ENCODE measurements at places on chromosomes 6 and 20.
A peak's percentile ranks its signal among the peaks of the same experiment; 100 is the strongest.

- no peak for DNase-seq
These were observed 314.3 kb upstream of the NT5E start for GRCh38 chr6:85135376-85136094.

- DNase-seq: no peak
These were observed 135.6 kb downstream of the MMS22L start for GRCh38 chr6:97147421-97147820.

GRCh38 chr20:45017281-45017680 is 51.0 kb downstream of the STK4 start:
- DNase-seq: no peak

DNA sequence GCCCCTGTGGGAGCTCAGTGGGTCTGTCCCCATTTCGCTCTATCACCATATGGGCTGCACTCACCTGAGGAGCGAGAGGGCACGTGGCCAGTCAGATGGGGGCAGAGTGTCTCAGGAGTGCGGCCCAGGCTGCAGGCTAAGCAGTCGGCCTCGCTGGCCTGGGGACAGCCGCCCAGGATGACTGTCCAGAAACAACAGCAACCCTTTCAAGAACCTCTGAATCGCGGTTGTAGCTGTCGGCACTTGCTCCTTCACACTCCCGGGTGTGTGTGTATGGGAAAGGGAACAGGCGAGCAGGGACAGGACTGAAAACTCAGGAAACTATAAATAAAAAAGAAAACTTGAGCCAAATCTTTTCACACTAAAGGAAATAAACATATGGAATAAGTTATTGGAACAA is 63.1 kb downstream of the TFAP2A start:
- DNase-seq: no peak

- no peak for DNase-seq
These were observed 22.5 kb downstream of the PREX1 start for GRCh38 chr20:48805286-48805685.

DNA sequence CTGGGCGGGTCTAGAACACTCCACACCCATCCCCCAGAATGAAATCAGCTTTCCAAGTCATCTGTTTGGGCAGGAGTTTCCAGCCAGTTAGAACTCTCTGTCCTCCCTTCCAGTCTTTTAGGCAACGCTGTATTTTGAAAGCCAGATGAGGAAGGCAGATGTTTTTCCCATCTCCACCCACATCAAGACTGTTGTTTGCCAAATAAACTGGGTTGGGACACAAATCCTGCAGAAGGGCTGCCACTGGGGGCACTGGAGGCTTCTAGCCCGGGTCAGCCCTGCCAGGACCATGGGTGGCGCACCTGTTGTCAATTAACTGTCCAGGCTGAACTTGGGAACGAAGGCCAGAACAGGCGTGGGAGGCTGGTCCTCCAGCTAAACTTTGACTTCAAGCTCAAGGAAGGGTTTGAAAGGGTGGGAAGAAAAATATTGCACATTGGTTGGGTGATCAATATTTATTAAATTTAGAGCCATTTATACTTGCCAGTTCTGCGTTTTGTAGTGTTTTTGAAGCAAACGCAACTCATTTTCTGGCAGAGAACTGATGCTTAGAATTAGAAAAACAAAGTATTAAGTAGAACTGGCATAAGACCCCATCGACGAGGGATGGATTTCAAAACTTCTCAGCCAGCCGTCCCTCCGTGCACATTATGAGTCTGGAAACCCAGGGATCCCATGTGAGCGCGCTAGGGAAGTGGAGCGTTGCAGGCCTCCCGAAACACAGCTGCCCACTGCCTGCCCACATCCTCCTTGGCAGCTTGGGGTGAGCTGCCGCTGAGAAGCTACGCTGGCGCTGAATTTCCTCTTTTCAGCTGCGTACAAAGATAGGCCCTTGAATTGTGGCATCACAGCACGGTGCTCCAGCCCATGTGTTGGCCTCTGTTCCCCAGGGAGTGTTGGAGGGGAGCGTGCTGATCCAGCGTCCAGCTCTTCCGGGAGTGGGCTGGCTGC is 297.4 kb downstream of the QKI start:
- DNase-seq: no peak

- no peak for DNase-seq
These were observed 23.9 kb downstream of the EDN1 start for GRCh38 chr6:12313992-12314589.

DNA sequence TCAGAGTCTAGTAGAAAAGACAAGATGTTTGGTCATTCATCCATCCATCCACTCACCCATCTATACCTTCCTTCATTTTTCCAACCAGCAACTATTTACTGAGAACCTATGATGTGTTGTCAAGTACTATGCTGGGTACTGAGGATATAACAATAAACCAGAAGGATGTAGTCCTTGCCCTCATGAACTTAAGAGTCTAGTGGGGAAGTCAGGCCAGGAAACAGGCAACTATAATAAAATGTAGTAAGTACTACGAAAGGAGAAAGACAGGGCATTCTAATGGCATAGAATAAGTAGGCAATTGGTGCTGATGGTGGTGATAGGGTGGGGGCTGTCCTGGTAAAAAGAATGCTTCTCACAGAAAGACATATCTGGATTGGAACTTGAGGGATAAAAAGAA is 245.7 kb downstream of the BTBD9 start:
- DNase-seq: no peak

- no peak for DNase-seq
These were observed 287.2 kb downstream of the TAF4 start for GRCh38 chr20:61778495-61778863.

- no peak for DNase-seq
These were observed 9.2 kb downstream of the POU3F2 start for GRCh38 chr6:98843271-98844243.

- peak; percentile 83 for DNase-seq
These were observed 24.7 kb upstream of the HDAC2 start for GRCh38 chr6:113995634-113996033.

GRCh38 chr6:116381000-116381399 is 10.3 kb downstream of the DSE start:
- no peak for DNase-seq

GRCh38 chr6:10556589-10556988 is 35.4 kb downstream of the GCNT2 start:
- DNase-seq: no peak

DNA sequence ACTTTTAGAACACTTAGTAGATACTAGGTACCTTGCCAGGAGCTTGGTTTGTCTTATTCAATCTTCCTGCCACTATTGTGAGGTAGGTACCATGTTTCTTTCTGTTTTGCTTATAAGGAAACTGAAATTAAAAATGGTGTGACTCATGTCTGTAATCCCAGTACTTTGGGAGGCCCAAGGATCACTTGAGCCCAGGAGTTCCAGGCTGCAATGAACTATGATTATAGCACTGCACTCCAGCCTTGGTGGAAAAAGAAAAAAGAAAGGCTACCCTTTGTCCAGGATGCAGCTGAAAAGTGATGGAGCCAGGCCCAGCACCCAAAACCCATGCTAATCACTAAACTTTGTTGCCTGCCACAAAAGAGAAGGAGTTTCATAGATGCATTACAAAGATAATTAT is 34.1 kb upstream of the LAMA4 start:
- DNase-seq: no peak

- DNase-seq: no peak
These were observed 41.9 kb downstream of the TTI1 start for GRCh38 chr20:37991157-37991866.

GRCh38 chr6:70282919-70283461 is 19.9 kb downstream of the COL9A1 start:
- no peak for DNase-seq

DNA sequence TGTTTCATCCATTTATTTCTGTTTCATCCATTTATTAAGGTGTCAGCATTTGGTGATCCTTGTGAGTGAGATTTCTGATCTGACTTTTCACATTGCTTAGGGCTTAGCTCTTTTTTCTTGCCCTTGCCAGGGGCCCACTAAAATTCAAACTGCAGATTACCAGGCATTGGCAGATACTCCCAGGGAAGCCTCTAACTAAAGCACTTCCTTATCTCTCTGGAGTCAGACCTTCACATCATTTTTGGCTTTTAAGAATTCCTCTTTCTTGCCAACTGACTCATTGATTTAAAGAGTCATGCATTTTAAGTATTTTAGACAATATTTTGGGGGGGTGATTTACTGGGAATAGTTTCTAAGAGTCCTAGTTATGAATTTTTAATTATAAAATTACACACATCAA is 2.6 kb upstream of the WFDC8 start:
- DNase-seq: no peak

GRCh38 chr6:23927935-23928334 is 198.1 kb upstream of the NRSN1 start:
- no peak for DNase-seq

DNA sequence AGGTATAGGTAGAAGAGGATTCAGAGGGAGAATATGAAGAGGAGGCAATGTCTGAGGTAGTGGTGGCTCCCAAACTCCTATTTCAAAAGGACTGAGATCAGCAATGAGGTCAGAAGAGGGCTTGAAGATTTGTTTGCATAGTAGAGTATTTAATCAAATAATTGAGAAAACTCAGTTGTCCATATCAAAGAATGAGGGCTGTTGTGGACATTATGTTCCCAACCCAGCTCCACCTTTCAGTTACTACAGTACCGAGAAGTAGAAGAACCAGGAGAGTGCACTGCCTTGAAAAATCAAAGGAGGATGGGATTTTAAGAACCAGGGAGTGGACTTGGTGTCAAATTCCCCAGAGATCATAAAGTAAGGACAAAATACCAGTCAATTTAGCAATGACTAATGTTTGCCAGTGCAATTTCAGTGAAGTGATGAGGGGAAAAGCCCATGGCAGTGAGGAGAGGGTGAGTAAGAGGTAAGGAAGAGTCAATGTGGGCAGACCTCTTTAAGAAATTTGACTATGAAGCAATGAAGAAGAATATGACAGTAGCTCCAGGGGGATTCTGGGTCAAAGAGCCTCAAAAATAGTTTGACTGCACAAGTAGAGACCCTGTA is 382.4 kb downstream of the PKHD1 start:
- no peak for DNase-seq

GRCh38 chr20:37311710-37312355 is 22.4 kb downstream of the MANBAL start:
- no peak for DNase-seq

DNA sequence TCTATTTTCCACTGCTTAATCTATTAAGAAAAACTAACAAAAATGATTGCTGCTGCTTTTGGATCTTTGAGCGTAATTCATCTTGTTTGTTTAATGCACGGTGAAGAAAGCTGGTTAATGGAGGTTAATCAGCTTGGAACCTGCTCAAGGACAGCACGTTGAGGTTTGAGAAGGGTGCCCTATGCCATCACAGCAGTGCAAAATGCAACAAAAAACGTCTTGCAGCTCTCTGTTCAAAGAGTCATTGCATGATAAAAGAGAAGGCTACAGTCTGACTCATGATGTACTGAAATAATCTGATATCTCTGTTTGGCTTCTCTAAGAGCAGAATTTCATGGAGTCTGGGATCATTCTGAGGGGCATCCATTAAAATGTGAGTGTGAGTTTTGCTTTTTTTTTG is 80.6 kb upstream of the PREP start:
- DNase-seq: no peak

DNA sequence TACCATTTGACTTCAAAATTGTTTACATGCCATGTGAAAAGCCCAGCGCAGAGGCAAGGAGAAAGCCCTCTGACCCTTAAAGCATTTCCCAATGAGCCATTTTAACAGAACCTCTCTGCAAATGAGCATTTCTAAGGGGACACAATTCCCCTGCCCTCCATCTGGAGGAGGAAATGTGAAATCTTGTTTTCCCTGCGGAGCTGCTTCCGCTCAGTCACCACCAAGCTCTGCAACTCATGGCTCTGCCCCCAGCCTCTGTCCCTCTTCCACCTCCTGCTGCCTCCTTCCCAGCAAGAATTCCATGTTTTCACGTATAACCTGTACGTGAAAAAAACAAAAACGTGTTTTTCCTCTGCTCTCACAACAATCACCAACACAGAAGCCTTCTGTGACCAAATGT is 12.3 kb downstream of the RIN2 start:
- no peak for DNase-seq

DNA sequence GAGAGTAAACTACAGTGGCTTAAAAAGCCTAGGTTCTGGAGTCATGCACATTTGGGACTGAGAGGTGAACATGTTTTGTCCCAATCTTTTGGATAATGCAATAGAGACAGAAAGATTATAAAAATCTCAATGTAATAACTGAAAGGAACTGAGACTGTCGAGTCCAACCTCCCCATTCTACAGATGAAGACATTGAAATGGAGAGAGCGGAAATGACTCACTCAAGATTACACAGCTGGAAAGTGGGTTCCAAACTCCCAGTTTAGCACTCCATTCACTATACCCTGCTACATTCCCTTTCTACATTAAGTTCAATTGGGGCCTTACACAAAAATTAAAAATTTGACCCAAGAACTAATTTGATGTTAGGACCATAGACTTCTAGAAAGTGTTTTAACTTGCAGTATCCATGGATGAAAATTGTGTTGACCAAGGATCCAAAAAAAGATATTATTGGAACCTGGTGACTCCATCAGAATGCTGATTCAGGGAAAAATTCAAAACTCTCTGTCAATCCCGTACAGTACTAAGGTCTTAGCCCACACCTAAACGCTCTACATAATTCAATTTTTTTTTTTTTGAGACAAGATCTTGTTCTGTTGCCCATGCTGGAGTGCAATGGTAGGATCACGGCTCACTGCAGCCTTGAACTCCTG is 1.5 kb upstream of the ILRUN start:
- DNase-seq: no peak

- DNase-seq: no peak
These were observed 76.6 kb upstream of the STXBP5 start for GRCh38 chr6:147127587-147127986.

DNA sequence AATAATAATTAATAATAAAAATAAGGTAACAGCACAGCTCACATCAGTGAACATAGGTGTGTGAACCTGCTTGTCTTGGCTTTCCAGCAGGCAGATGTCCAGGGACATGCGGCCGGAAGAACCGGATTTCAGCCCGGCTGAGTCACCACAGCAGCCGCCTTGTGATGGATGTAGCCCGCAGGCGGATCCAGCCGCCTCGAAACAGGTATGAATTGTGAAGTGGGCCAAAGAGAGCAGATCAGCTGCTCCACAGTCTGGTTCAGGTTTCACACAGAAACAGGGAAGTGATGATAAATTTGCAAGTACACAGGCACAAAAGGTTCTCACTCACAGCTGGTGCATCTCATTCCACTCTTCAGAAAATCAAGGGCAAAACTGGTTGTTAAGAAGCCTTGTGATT is 55.1 kb downstream of the ID4 start:
- DNase-seq: peak; percentile 79

- DNase-seq: peak; percentile 37
These were observed 103.3 kb downstream of the IBTK start for GRCh38 chr6:82144007-82144851.

- no peak for DNase-seq
These were observed 423.6 kb upstream of the PLCB4 start for GRCh38 chr20:8645326-8645725.

All from NCI-H2171 (cell line).